Activated CD4-positive, CD25-positive, alpha-beta regulatory T cell (primary cell): ENCODE measurements at places on chromosomes 1 and 21.
A peak's percentile ranks its signal among the peaks of the same experiment; 100 is the strongest.

DNA sequence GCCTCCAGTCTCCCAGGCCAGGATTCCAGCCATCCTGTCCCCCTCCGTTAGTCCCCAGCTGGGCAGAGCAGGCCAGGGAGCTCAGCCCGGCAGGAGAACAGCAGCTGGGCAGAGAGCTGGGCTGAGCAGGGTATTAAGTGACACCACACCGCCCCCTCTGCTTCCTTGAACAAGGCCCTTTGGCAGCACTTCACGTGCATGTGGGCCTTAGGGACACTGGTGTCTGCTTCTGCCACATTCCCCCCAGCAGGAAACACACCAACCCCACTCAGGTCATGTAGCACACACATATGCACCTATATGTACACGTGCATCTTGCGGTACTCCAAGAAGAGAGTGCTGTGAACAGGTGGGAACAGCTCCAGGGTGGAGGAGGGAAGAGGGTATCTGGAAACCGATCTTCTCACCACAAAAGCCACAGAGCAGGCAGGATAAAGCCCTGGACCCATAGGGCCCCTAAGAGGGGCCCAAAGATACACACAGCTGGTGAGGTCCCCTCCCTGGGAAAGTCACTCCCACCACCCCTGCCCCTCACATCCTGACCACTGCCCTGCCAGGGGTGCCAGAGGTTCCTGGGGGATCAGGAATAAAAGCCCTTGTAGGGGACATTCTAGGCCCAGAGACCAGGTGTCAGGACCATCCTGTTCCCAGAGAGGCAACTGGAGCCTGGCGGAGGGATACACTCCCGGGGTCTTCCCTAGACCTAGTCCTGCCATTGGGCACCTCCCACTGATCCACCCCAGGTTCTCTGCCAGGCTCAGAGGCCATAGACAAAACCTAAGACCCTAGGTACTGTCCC, 4.5 kb downstream of the EPHA2 start:
- no peak for DNase-seq

GRCh38 chr1:206058927-206059292, 5.9 kb downstream of the RHEX start:
- no peak for DNase-seq

- DNase-seq: peak; percentile 2
Observed at GRCh38 chr1:169348383-169349036, 19.1 kb downstream of the NME7 start.

DNA sequence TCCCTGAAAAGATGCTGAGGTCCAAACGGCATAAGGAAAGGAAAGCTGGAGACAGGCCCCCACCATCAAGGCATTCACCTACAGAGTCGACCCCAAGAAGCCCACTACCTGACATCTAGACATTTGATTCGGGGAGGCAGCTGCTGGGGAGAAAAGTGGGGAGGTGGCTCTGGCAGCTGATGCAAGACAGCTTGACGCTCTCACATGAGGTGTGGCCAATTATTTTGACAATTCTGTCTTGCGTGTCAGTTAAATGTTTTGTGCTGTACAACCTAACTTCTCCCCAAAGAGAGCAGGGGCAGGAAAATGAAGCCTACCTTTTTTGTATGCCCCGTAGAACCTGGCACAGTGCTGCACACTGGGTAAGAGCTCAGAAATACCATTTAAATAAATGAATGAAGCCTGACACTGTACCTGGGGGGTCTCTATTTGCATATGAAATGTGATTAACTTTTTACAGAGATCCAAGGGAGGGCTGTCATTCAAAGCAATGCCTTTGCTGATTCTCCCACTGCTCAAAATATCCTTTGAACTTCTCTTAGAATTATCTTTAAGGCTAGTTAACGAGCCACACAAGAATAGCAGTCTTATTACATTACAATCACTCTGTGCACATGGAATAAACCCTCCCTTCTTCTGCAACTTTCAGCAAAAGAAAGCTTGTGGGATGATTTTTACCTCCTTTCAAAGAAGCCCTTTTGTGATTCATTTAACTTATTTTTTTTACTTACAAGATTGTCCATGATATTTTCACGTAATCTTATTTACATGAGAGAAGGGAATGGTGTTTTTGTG, 163.2 kb downstream of the TNR start:
- no peak for DNase-seq

- DNase-seq: no peak
Observed at GRCh38 chr1:153619171-153619570, 3.0 kb upstream of the S100A14 start.

DNA sequence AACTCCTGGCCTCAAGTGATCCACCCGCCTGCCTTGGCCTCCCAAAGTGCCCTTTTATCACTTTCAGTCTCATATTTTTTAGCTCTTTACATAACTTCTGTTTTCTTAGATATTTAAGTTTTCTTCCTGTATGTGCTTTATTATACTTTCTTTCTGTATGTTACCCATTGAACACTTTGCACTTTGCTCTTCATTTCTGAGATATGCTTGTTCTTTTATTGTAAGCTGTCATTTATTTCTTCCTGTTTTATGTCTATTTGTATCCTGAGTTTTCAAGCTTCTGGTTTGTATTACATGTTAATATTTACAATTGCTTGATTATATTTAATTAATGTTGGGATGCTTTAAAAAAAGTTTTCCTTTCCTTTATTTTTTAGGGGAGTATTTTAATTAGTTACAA, 35.7 kb downstream of the ZSCAN20 start:
- DNase-seq: no peak

DNA sequence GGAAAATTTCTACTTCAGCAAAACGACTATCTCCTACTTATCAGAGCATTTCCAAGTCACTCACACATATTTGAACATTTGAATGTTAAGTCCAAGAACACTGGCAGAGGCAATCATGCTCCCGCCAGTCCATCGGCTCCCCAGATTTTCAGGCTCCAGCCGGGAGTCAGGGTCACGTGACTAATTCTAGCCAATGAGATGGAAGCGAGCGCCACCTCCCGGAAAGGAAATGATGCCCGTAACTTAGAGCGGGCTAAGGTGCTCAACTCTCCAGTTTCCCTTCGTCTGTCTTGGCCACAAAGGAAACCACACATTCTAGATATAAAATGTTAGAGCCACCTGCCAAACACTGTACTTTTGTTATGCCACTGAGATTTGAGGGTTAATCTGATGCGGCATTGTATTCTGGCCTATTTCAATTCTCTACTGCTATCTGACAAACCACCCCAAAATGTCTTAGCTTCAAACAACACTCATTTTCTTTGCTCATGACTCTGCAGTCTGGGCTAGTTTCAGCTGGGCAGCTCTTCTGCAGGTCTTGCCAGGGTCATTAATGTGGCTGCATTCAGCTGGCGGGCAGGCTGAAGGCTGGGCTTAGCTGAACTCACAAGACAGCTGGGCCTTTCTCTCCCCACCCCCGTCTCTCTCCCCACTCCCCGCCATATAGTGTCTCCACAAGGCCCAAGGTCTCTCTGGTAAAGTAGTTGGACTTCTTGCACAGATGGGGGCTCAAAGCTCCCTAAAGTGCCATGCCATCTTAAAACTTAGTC, 16.5 kb upstream of the LHX4 start:
- DNase-seq: no peak

GRCh38 chr1:232109391-232109790, 482.8 kb downstream of the DISC1 start:
- no peak for DNase-seq
